ENCODE measurements at places on chromosomes 13 and 19.
A peak's percentile ranks its signal among the peaks of the same experiment; 100 is the strongest.

GRCh38 chr13:110108348-110109139 lies 198.4 kb downstream of the COL4A1 start:
- DNase-seq: peak; percentile 70

GRCh38 chr19:55956431-55956830 lies 8.8 kb downstream of the NLRP8 start:
- DNase-seq: no peak

DNA sequence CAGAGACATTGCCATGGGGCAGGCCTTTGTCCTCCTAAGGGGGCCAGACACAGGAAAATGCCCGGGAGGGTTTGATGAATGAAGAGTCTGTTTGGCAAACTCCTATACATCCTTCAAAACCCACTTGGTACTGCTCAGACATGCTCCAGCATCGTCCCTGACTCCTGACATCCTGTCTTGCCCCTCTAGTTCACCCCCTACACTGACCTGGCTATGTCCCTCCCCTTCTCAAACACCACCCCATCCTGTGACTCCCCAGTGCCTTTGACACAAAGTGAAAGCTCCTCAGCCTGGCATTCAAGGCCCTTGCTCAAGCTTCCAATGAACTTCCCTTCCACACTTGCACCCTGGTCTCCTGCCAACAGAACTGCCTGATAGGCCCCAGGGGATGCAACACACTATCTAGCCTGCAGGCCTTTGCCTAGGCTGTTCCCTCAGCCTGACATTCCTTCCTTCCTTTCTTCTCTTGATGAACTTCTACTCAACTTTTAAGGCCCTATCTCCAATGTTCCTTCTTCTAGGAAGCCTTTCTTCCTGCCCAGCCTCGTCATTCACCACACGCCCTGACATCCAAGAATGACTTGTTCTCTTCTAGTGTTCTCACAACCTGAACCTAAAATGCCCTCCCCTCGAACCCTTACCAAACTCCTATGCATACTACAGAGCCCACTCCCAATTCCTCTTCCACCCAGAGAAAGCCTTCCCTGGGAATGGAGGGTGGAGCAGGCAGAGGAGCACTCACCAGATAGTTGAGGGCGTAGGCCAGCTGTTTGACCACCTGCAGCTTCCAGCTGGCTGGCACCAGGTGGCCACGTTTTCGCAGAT lies 12.4 kb downstream of the JAK3 start:
- DNase-seq: no peak

DNA sequence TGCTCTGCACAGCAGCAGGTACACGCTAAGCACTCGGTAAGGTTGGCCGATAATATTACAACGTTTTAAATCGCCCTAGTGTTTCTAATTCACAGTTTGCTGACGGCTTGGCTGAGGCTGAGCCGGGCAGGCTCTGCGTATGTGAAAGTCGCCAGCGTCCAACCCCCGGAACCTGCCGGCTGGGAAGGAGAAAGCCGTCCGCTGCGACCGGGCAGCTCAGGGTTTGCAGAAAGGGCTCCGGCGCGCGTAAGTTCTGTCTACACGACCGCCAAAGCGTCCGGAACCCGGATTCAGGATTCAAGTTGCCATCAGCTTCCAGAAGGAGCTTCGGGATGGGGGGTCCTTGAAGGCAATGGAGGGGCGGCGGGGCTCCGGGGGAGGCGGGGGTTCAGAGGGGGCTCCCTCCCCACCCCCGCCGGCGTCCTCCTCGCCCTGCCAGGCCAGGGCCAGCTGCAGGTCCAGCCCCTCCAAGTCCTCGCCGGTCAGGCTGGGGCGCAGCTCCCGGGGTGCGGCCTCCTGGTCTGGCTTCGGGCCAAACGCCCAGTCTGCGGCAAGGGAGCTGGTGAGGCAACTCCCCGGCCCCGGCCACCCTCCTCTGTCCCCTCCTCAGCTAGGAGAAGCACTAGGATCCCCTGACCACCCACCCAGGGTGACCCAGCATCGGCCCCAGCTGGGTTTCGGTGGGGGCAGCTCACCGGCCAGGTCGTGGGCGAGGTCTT lies 575 bp downstream of the SMIM44 start:
- DNase-seq: no peak

DNA sequence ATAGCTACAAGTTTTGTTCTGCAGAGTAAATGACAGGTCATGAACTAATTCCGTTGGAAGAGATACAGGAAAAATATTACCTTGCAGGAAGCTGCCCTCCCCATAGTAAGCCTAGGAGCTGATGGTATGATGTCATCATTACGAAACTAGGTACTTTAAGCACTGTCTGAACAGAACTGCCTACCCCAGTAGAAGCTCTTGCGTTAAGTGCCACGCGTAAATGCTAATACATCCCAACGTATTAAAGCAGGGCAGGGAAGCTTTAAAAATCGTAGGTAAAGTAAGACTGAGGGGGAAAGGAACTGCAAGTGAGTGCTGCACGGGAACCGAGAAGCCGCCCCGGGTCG lies 572 bp downstream of the UGGT2 start:
- DNase-seq: no peak

DNA sequence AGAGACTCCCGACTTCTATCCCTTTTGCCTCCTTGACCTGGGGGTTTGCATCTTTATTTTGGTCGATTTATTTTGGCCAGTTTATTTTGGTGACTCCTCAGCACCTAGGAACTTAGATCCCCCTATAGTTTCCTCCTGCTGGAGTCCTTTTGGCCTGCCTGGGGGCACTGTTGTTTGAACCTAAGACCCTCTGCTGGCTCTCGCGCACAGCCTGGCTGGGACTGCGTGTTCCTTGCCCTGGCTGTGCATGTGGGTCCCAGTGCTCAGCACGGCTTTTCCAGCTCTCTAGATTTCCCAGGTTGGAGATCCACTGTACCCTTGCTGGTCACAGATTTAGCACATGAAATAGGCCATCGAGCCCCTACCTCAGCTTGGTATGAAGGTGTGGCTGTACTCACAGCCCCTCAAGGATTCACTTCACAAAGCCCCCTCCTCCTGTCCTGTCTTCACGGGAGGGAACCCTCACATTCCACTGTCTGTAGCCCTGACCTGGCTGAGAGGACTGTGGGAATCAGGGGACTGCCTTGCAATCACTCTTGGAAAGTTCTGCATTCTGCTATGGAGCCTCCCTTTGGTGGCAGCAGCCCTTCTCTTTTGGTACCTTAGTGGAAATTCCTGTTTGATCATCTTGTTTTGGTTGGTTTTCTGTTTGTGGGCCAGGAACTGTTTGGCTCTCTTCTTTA lies 8.3 kb downstream of the UBAC2 start:
- DNase-seq: no peak

GRCh38 chr19:48900477-48901406 lies 630 bp downstream of the NUCB1 start:
- DNase-seq: no peak

DNA sequence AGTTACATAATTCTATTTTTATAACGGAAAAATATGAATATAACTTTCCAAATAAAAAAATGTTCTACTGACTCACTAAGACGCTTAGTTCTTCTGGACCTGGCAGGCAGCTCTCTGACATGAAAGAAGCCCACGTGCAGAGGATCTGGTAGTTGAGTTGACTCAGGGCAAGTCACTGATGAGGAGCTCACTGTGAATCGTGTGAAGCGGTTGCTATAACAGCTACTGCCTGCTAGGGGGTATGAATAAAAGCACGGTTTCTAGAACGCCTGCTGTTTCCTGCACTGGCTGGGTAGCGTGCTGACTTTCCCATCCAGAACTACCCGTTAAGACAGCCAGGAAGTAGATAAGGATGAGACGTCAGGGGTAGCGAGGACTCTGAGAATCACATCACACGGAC lies 54.7 kb upstream of the WASF3 start:
- peak; percentile 36 for DNase-seq

DNA sequence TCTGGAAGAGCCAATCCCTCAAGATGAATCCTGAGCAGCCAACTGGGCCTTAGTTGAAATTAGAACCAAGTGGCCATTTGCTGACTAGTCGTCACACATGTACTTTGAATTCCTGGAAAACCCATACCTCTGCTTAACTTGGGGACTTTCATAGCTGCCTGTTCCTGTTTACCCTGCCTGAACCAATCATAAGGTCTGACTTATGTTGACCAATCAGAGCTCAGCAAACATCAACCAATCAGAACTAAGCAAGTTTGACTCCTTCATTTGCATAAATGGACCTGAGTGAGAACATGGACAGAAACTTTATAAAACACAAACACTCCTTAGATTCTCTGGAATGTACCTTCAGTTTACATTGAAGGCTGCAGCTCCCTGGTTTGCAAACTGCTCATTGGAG lies 50.8 kb downstream of the LATS2 start:
- no peak for DNase-seq

- no peak for DNase-seq
These were observed 31.9 kb downstream of the RFXAP start for GRCh38 chr13:36850790-36851438.

DNA sequence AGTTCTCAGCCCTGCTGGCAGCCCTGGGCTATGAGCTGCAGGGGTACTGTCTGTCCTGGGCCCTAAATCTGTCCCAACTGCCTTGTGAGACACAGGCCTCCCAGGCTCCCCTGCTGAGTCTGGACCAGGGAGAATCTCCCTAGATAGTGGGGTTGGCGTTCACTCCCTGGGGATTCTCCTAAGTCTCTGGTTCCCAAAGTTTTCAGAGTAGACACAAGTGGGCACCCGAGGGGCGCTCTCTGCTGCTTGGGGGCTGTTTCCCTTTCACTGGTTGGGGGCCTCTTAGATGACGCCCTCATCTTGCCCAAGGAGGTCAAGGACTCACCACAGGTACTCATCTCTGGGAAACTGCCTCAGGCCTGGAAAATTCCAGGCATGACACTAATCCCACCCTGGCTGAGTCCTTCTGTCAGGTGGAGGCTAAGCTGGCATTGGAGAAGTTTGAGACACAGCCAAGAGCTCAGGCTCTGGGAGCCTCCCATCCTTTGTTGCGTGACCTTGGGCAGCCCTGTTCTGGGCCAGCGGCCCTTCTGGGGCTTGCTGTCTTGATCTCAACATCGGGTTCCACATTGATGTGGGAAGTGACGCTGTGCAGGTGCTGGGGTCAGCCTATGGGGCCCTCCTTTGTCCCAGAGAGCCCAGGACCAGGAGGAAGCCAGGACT lies 3.9 kb downstream of the RPL18A start:
- DNase-seq: no peak

- DNase-seq: no peak
These were observed 7.5 kb downstream of the RPS9 start for GRCh38 chr19:54207983-54208783.

GRCh38 chr19:17329366-17330261 lies 5.0 kb downstream of the ANO8 start:
- no peak for DNase-seq

DNA sequence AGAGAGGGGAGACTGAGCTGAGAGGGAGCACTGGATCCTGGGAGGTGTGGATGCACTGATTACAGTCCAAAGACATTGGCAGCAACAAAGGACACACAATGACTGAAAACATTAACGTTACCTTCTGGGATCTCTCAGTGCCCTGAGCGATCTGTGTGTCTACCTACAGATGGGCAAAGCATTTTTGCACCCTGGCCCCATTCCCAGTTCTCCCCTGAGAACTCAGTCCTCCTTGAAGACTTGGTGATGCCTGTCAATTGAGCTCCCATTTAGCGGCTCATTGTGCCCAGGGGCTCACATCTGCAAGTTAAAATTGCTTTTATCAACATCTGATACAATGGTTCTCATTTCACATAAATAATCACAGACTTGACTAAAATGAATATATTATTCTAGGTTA lies 62.5 kb downstream of the CDADC1 start:
- DNase-seq: no peak

- no peak for DNase-seq
These were observed 111.6 kb downstream of the RGCC start for GRCh38 chr13:41568972-41569351.

DNA sequence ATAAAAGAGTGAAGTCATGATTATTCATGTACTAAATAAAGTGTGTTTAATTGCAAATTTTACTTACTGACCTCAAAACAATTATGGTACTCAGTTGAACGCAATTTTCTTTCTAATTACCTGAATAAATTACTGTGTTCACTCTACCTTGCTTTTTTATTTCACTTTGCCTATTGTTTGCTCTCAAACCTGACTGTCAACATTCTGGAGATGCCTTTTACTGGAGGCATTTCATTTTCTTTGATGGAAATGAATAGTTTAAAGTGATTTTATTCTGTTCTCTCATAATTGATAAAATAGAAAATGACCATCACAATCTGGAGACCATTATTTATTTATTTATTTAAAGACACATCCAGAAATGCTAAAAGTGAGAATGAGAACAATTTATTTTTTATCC lies 811.5 kb upstream of the ATXN8OS start:
- DNase-seq: no peak

GRCh38 chr19:45403781-45404556 lies 900 bp downstream of the PPP1R13L start:
- DNase-seq: no peak

- no peak for DNase-seq
These were observed 185.3 kb upstream of the MIR17HG start for GRCh38 chr13:91162180-91162579.

- no peak for DNase-seq
These were observed 455.7 kb downstream of the FGF9 start for GRCh38 chr13:22126433-22127021.

- no peak for DNase-seq
These were observed 1.8 kb downstream of the ETHE1 start for GRCh38 chr19:43524922-43525835.

GRCh38 chr13:74219566-74219965 lies 85.4 kb upstream of the KLF12 start:
- no peak for DNase-seq

GRCh38 chr13:83824120-83824519 lies 58.2 kb downstream of the SLITRK1 start:
- no peak for DNase-seq

DNA sequence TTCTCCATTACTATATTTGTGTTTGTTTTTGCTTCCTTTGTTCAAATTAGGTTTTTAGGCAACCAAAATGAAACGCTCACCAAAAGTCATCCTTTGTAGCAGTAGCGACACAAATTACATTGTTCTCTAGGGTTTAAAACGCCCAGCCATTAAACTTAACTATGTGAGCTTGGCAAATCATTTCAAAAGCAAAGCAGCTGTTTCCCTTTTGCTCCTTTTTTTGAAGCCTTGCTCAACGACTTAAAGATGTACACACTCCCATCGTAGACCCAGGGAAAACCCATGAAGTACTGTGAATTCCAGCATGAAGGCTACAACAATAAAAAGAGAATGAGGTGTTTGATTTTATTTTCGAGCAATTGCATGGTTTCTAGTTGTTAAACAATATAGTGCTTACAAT lies 106.7 kb downstream of the RAP2A start:
- DNase-seq: no peak

DNA sequence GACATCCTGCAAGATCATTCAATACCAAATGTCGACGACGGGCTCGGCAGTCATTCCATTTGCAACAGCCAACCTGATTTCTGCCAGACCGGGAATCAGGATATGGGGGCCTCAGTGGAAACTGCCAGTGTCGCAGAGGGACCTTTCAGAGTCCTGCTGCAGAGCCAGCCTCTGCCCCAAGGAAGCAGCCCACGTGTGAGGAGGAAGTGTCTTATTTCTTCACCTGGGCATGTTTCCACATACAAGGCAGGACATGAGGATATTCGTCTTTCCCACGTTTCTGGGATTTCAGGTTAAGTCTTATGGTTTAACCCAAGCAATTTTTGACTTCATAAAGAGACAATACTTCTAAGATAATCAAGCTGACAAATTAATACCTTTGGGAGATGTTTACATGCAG lies 69.9 kb downstream of the ABCC4 start:
- no peak for DNase-seq

GRCh38 chr19:58553799-58554493 lies 959 bp downstream of the CHMP2A start:
- DNase-seq: no peak

Measured in HFF-Myc (cell line).